ENCODE measurements at places on chromosomes 5 and 9.

DNA sequence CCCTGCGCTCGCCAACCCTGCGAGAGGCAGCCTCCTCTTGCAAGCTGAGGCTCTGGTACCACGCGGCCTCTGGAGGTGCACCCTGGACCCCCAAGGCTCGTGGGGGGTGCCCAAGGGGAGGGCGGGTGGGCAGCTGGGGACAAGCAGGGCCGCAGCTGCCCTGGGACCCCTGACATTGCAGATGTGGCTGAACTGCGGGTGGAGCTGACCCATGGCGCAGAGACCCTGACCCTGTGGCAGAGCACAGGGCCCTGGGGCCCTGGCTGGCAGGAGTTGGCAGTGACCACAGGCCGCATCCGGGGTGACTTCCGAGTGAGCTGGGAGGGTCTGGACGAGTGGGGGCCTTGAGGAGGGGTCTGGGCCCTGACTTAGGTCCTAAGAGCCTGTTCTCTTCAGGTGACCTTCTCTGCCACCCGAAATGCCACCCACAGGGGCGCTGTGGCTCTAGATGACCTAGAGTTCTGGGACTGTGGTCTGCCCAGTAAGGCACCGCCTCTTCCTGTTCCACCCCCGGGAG, 1.5 kb downstream of the MAMDC4 start:
- DNase-seq = no peak

DNA sequence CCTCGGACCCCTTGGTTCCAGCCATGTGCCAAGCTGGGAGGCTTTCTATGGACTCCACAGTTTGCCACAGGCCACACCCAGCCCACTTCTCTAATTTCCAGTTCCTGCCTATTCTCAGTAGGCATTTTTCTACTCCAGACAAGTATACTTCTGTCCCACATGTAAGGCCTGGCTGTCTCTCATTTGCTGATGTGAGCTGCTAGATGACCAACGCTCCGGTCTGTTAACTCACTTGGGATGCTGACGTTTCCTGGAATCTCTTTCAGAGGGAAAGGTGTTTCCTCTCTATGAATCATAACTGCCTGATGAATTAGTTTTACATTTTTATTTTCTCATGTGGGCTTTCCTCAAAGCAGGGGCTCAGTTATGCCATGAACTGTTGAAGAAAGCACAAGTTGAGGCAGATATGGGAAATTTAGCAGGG, 36.3 kb downstream of the ERGIC1 start:
- no peak for DNase-seq

- no peak for DNase-seq
These were observed 26.9 kb downstream of the PCDH1 start for GRCh38 chr5:141851195-141851874.

DNA sequence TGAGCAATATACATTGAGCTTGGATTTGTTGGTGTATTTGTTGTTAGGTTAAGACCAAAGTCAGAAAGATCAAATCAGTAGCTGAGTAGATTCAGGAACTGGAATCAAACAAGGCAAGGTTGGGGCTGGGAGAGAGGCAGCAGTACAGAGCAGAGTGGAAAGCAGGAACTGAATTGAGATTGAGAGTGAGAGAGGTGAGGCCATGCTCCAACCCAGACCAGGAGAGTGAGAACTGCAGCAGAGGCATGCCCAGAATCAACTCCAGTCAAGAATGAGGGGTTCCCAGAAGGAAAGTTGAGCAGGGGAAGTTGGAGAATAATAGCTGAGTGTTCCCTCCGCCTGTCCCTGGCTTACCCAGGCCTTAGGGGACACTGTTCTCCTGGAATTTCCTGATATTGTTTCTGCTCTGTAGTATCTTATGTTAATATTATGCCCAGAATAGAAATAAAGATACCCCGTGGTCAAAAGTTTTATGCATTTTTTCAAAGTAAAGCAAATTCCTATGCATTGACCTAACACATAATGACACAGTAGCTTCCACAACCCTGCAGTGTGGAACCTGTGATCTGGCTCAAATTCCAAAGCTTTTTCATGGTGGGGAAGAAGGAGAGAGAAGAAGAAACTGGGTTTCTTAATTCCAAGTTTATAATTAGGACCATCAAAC, 82.7 kb downstream of the SV2C start:
- DNase-seq = no peak

GRCh38 chr5:144594919-144595318, 424.2 kb downstream of the KCTD16 start:
- DNase-seq = no peak

DNA sequence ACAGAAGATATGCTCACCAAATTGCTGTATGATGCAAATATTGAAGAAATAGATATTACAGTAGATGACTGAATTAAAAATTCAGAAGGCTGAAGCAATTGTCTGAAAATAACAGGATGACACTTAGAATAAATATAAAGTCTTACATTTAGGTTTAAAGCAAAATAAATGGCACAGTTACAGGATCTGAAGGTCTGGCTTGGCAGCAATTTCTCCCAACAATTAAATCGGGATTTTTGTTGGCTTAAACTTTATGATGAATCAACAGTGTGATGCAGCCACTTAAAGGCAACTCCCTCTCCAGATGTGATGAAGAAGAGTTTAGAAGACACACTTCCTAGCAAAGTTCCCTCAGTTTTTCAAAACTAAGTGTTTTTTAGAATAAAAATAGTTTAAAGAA, 80.5 kb downstream of the NREP start:
- DNase-seq = no peak

DNA sequence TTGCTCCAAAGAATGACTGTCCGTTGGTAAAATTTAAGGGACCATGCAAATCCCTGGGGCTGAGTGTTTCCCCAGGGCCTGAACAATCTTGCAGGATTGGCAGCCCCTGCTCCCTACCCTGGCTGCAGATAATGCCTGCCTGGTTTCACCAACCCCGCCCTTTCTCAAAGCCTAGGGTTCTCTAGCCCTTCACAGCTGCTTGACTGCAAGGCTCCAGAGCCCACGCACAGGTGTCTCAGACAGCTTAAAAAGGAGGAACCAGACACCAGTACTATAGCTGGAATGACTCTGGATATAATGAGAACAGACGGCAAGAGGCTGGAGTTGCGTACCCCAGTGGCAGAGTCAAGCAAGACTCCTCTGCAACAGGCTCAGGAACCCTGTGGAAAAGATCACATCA, 25.2 kb upstream of the TNIP1 start:
- DNase-seq = no peak

DNA sequence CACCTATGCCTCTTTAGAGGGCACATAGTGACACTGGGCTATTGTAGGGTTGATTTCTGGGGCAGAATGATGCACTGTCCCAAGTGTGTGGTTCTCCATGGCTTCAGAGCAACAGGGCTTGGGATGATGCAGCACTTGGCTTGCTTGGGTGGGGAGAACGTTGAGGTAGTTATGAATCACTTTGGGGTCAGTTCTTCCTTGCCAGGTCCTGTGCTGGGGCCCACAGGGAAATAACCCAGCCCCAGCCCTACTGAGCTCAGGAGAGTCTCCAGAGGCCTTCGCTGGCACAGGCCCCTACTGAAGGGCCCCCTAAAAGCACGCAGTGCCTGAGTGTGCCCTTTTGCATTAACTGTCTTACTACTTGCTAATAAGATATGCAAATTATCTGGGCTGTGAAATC, 24.2 kb downstream of the JADE2 start:
- no peak for DNase-seq

DNA sequence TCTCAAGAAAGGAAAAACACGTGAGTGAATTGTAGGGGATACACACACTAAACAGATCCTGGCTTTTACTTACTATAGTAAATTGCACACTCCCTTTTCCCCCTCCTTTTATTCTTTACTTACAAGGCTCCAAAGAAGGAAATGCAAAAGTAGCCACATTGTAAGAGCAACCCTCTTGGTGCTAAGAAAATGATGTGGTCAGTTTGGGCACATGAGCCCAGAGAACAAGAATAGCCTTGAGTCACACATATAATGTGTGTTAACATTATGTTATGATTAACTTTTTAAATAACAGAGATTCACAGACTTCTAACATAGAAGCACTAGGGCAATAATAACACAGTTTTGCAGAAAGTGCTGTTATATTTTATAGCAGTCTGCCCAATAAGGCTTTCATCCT, 48.5 kb downstream of the PCSK5 start:
- no peak for DNase-seq

DNA sequence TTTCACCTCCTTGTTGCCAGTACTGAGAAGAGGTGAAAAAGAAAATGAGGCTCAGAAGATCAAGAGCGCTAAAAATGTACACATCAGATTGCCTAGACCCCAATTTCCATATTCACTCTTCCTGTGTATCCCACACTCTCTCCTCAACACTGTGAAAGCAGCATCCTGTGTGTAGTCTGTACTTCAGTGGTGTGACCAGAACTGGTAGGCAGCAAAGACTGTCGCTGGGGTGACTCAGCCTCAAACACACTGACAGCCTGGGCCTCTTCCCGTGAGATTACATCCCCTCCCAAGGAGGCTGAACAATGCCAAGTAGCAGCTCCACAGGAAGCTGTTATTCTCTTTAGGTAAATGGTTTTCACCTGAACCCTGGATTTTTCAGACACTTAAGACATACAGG, 135.5 kb downstream of the CCDC192 start:
- DNase-seq = no peak

GRCh38 chr9:130956636-130957450, 17.8 kb upstream of the FIBCD1 start:
- DNase-seq = no peak

DNA sequence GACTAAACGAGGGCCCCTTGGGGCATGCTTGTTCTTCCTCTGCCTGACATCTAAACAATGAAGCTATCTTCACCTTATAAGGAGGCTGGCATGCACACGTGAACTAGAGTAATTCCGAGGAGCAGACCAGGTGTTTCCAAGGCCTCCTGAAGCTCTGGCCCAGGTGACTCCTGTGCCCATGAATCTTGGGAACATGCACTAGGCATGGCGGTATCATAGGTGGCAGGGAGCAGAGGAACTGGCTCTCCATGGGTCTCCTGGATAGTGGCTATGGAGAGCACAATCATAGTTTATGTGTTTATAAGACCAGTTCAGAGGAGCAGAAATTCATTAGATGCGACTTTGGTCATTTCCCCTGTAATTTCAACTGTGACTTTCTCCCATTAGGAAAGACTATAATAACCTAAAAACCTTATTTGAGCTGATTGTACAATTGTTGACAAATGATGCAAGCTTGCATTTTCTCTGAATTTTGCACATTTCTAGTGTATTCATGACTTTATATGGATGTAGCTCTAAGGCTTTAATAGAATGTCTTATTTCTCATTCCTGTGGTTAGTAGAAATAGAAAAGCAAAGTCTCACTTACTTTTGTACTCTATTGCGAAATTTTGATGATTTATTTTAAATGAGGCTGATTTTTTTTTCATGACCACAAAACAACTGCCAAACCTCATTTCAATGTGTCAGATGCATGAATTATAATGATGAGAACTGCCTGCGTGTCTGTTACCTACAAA, 135.3 kb upstream of the RPS23 start:
- DNase-seq = no peak

DNA sequence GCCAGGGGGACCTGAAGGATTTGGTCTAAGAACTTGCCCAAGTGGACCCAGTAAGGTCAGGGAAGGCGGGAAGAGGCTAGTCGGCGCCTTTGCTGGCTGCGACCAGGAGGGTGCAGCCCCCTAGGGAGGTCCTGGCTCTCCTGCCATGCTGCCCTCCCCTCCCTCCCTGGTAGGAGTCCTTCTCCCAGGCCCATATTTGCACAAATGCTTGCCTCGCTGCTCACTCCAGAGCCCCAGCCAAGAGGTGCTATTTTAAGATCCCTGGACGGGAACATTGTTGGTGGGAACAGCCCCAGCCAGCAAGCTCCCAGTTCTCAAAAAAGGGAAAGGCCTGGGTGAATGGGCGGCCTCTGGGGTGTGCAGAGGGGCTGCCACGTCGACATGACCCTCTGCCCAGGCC, 4.3 kb upstream of the IL17B start:
- no peak for DNase-seq

GRCh38 chr9:29830821-29831220, 2257.5 kb upstream of the C9orf72 start:
- no peak for DNase-seq

Measured in cortex of kidney (tissue), 1 donor.